ENCODE measurements at places on chromosomes 5 and 9.

GRCh38 chr9:96193236-96193755, 108.7 kb downstream of the HSD17B3 start:
- DNase-seq: no peak

GRCh38 chr5:162289489-162289888, 221.9 kb downstream of the GABRG2 start:
- DNase-seq: no peak

GRCh38 chr9:110767559-110768063, 99.0 kb downstream of the MUSK start:
- no peak for DNase-seq

GRCh38 chr9:126569036-126569435, 44.7 kb upstream of the LMX1B start:
- no peak for DNase-seq

- DNase-seq: no peak
Measured at GRCh38 chr5:17216974-17217492, 398 bp upstream of the BASP1 start.

All from activated CD4-positive, alpha-beta T cell treated with anti-CD3 and anti-CD28 coated beads, Interleukin-2, amount 50 U/mL, for 16 hours (primary cell).